ENCODE measurements at places on chromosomes 3 and 15.

DNA sequence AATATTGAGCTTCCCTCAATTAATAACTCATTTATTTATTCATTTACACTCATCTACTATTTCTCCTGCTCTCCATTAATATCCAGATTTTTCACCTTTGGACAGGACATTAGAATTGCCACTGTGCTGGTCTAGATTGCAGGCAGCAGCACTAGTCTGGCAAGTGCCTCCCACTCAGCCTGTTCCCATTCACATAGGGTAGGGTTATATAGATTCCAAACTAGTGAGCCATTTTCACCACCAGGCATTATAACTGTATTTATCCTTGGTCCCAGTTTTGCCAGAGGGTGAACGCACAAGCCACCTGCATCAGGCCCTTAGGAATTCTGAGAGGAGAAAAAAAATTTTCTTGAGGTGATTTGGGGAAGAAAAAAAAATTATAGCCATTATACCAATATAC is 44.5 kb downstream of the ANAPC13 start:
- DNase-seq: no peak

DNA sequence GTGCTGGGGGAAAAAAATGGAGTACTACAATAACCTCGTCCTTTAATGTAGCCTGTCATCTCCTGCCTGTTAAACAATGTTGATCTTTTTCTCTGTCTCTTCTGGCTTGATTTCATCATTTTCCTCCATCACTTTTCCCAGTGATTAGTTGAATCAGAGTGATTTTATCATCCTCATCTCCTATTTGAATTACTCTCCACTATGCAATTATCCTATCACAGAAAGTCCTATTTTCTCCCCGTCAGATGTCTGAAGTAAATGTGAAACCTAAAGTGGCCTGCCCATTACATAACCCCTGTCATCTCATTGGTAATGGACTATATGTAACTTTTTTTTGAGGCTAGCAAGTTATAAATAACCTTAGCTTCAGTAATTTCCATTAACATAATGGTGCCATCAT is 201.8 kb downstream of the CACNA2D3 start:
- no peak for DNase-seq

DNA sequence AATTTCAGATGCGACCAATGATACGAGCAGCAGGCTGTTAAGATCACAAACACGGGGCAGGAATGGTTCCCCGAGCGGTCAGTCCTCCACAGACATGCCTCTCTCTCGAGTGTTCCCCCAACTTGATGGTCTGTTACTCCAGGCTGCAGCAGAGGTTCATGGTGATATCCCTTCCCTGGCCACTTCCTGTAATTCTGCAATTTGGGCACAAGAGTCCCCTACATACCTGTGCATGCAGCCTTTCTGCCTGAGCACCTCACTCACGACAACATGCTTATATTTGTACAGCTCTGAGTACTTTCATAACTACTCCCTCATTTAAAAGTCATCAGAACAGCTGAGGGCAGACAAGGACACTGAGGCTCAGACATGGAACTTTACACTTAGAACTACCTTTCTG is 408.1 kb upstream of the NR2F2 start:
- DNase-seq: no peak

- DNase-seq: no peak
These were observed 19.0 kb downstream of the FAH start for GRCh38 chr15:80171787-80172186.

- DNase-seq: no peak
These were observed 14.0 kb downstream of the PLA2G4D start for GRCh38 chr15:42080186-42080918.

DNA sequence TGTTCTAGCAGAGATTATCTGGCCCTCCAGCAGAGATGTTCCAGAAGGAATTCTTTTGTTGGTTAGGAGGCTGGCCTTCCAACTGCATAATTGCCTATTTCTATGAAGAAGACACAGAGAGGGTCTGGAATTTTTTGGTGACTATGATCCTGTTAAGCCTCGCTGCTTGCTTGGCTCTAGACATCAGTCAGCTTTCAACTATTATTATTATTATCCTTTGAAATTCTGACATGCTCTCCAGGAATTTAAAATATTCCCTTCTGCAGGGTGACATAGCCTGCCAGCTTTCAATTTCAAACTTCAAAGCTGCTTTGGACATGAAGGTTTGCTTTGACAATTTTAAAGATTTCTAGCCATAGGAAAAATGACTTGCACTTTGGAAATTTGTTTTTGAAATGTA is 26.3 kb upstream of the ZNF148 start:
- DNase-seq: peak; percentile 42

GRCh38 chr3:170988378-170988777 is 38.1 kb downstream of the SLC2A2 start:
- DNase-seq: no peak

DNA sequence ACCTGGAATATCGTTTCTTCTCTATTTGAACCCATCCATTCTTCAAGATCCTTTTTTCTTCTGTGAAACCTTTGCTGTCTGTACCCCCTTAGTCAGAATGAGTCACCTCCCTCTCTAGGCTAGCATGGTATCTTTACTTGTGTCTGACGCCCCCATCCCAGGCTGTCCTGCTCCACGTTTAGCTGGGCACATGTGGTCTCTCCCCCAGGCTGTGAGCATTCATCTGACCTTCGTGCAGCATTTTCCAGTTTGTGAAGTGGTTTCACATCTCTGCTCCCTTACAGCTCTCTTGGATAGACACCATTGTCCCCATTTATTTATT is 14.3 kb upstream of the TLE3 start:
- DNase-seq: no peak

DNA sequence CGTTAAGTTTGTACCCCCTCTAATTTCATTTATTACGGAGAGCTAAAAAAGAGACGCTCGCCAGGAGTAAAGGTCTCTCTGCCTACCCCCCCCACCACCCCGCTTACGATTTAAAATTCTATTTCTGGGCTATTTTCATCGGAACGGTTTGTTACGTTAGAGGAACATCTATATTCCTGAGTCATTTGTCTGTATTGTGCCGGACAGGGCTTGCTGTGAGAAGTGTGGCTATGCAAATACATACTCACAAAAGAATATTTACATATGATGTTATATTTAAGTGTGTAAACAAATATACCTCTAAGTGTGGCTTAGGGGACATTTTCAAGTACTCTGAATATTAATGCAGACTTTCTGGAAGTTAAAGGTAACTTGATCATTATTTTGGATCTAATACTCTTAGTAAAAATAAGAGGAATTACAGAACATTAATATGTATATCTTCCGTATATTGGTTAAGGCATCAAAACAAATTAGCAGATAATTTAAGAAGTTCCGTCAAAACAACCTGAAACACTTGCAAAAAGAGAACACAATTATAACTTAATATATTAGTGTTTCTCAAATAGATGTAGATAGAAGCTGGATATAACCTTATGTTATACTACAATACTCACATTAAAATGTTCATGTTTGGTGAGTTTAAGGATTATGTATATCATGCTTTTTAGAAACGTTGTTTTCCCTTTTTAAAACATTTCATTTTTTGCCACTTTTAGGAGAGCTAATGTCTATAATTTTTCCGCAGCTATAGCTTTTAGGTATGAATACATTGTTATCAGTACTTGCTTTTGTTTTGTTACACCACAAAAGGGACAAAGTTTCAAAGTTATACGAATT is 1.6 kb upstream of the SHOX2 start:
- DNase-seq: no peak

DNA sequence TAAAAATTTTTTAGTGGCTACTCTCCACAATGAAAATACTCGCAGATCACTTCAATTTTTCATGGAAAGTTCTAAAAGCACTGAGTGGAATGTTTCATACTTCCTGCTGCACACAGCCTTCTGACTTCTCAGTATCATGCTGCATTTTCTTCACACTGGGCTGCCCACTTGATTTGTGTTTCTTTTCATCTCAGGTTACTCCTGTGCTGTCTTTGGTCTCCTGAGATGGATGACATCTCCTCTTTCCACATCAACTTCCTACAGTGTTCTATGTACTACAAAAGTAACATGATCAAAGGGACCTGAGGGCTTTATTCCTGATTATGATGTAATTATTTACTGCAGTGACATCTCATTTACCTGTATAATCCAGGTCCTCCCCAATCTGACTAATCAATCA is 927.7 kb downstream of the ROBO2 start:
- no peak for DNase-seq

All from H54 (cell line).